ENCODE measurements at places on chromosomes 5 and 9.
A peak's percentile ranks its signal among the peaks of the same experiment; 100 is the strongest.

DNA sequence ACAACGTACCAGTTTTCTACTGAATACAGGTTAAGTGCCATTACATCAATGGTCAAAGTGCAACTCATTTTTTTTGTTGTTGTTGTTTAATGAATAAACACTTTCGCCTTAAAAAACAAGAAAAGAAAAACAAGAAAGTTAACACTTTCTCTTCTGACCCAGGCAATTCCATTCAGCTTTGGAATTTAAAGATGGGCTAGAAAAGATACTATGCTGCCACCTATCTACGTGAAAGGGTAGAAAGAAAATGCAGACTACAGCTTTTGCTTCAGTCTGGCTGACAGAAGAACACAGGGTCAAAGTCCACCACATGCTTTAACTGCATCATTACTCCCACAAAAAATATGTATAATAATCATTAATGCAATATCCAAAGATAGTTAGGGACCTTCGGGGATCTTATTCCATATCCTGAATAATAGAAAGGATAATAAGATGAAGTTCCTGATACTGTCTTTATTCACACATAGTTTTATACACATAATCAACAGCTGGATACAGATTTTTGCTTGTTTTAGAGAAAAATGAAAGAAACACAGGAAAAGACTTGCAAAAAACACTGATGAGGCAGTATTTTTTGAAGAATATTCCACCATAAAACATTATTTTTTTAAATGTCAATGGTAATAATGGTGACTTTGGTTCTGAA is 40.4 kb downstream of the ZDHHC21 start:
- no peak for DNase-seq

DNA sequence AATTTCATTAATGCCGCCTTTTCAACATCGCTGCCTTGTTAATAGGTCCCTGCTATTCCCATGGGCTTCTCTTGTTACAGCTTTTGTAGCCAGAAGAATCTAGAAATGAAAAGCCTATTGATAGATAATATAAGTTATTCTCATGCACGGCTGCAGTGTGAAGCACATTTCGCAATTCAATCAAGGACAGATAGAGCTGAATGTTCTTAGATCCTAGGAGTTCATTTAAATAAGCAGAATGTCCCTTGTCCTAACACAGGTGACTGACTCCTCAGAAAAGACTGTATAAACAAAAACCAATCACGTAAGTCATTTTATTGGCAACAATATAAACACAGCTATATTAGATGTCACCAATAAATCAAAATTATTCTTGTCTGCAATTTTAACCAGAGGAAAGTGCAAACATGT is 9.4 kb downstream of the GLIS3 start:
- no peak for DNase-seq

DNA sequence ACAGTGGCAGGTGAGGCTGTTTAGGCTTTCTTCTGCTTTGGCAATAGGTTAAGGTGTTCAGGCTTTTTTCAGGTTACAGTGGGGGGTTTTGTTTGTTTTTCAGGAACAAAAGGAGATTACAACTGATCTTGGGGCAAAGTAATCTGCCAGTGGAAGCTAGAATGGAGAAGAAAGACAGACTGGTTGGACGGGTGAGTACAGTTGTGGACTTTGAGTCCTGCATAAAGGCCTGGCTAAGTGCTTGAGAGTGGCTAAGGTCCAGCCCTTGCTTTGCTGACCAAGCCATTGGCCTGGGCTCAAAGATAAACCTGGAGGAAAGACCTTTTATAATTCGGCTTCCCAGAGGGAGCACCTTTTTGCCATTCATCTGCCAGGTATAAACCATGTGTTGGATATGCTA is 63.1 kb downstream of the MTMR12 start:
- no peak for DNase-seq

DNA sequence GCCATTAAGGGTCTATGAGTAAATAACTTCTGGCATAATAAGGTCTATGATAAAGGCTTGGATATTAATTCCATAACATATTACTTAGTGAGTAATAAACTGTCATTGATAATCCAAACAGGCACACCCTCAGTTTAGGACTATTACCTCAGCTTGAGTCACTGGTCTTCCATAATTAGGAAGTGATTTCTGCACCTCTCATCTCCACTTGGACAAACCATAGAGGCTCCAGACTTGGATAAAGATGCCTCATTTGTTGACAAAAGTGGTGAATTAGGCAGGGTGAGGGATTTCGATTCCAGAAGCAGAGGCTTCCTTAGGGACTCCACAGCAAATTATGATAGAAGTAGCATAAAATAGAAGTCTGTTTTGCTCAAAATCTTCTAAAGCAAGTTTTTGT is 127.5 kb upstream of the MTAP start:
- no peak for DNase-seq

DNA sequence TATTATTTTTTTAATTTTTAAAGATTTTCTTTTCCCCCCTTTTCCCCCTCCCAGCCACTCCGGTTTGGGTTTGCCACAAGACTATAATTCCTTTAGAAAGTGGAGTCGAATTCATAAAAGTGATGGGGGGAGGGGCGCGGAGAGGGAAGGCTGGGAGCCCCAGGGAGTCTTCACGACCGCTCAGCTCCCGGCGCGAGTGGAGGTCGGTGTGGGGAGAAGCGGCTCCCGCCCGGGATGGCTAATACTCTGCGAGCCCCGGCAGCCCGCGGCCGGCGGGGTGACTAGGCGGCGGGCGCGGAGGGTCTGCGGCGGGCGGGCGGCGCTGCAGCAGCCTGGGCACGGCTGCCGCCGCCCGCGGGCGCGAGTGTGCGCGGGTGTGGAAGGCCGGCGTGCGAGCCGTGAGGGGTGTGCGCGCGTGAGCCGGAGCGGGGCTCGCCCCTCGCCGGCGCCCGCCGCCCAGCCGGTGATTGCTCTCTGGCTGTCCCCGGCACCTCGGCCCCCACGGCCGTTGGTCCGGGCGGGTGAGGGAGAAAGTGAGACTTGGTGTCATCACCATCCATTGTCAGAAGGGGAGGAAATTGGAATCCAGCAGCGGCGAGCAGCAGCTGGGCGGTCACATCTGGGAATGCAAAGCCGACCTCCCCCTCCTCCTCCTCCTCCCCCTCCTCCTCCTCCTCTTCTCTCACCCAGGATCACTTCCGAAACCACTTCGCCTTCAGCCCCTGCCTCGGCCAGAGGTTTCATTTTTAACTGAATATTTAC is at the start of gene PARP8:
PARP8 (plus strand) TSS at position 377 of the 762 bp plus-strand sequence. CDS start 459 bp downstream, outside the sequence.
- peak; percentile 66 for DNase-seq

DNA sequence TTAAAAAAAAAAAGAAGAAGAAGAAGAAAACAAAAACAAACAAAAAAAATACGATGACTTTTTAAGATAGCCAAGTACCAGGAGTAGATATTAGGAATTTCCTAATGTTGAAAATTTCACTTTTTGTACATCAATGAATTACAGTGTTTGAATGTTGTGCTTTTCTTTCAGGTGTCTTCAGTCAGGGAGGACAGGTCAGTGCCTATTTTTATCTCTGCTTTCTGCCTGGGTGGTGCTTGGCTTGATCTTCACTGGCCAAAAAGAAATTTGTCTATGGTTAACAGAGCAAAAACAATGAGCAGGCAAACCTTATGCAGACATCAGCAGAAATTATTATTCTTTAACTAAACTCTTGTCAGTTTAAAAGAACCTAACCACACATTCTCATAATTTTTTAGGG is 3.0 kb downstream of the SPINK6 start:
- no peak for DNase-seq

GRCh38 chr9:2116073-2116472 is 100.9 kb downstream of the SMARCA2 start:
- DNase-seq: peak; percentile 20

GRCh38 chr5:62771341-62771740 is 192.7 kb downstream of the LRRC70 start:
- DNase-seq: no peak

DNA sequence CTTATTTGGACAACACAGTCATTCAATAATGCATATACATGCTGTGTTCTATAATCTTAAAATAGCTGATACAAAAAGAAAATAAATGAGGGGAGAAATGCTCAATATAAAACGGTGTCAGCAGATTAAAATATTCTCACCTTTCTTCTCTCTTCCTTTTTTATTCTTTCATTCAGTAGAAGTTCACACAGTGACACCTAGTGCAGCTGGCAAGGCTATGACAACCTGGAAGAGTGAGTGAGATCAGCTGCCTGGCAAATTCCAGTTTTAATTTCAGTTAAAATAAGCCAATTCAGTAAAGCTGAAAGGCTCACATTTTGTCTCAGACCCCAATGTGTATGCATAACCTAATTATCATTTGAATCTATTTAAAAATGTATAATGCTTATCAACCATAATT is 150.3 kb downstream of the RASEF start:
- DNase-seq: no peak

GRCh38 chr9:86575825-86576525 is 221.8 kb upstream of the TUT7 start:
- DNase-seq: peak; percentile 32

DNA sequence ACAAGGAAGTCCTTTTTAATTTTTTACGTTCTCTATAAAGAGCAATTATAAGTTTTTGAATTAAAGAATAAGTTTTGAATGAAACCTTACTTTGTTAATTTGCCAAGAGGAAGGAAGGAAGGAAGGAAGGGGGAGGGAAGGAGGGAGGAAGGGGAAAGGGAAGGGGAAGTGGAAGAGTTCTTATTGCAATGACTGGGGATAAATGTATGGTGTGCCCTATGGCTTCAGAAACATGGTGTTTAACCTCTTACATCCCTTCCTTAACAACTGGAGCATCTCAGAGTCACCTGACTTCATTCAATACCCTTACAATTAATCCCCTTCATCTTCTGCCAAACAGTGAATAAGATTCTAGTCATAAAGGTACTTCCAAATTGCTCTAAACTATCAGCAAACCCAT is 16.0 kb downstream of the CEMIP2 start:
- DNase-seq: no peak

DNA sequence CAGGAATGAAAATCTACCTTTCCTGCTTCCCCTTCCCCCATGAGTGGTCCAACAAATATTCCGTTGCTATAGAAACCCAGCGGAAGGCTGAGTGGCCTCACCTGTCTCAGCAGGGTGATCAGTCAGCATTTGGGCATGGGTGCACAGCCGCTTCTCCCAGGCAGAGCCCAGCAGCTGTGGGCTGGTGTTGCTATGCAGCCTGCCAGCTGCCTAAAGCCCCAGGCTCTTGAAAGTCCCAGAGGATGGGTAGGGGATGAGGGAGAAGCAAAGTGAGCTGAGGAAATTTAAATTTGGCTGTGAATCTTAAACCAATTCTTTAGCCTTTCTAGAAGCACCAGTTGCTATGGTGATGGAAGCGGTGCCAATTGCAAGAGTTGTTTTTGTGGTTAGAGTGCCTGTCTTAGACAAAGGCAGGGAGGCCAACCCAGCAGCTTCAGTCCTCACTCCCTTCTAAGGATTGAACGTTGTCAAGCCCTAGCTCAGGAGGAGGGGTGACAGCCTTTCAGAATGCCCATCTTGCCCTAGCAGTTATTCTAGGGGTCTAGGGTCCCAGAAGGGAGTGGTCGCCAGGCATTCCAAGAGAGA is 151.5 kb upstream of the PITX1 start:
- DNase-seq: no peak

DNA sequence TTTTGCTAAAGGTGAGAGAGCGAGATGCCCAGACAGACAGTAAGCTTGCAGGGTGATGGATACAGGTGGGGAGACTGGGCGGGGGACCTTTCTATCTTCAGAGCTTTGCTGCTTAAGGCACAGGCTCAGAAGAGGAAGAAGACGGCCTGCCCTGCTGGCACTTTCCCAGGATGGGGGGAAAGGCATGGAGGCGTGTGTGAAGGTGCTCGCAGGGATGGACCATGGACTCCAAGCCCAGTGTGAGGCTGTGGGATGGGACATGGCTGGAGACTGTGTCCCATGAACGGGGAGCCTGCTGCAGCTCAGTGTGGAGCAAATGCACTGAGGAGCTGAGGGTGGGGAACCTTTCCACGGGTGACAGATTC is 243.2 kb upstream of the IRX4 start:
- no peak for DNase-seq

DNA sequence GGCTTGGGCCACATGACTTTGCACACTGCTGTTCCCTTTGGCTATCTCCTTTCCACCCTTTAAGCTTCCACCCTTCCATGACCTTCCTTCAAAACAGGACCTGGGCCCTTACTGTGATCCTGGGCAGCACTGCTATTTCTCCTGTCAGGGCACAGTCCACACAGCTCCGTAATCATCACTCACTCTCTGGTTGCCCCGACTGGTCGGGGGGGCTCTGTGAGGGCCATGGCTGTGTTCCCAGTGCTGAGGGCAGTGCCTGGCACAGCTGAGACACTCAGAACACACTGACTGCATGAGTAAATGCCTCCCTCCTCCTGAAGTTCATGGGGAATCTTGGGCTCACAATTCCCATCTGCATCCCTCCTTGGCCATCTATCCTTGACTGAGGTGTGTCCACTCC is 12.2 kb downstream of the TRAF1 start:
- DNase-seq: no peak

DNA sequence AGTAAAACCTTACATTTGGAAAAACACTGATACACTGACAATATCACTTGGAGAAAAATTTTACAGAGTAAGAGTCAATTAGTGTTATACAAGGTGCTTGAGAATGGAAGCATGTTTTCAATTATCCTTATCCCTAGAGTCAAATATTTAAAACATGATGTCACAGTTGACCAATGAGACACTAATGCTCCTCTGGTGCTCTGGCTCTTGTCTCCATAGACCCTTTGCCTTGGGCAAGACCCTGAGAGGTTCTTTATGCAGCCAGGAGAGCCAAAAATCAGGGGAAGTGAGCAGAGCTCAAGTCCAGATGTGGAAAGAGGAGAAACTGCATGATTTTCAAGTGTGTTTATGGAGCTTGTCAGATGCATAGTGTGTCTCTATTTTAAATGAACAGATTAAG is 153.9 kb downstream of the MARCHF11 start:
- no peak for DNase-seq

DNA sequence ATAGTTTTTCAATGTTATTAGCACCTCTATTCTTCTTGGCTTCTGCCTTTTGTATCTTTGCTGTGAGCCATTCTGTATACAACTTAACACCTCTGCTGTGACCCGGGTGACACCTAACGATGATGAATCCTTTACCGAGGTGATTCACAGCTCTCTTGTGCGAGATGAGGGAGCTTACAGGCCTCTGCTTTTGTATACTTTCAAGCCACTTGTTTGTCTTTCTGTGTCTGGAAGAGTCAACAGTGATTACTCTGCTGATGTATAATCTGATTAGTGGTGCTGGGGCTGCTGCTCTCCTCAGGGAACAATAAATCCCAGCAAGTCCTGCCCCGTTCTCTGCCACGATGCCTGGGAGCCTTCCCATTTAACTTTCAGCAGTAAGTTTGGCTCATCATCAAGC is 442.9 kb upstream of the SGCD start:
- no peak for DNase-seq

- no peak for DNase-seq
Measured at GRCh38 chr5:149360272-149360671, 2.4 kb downstream of the PCYOX1L start.

GRCh38 chr9:108125625-108126024 is 636.1 kb upstream of the KLF4 start:
- DNase-seq: peak; percentile 14

DNA sequence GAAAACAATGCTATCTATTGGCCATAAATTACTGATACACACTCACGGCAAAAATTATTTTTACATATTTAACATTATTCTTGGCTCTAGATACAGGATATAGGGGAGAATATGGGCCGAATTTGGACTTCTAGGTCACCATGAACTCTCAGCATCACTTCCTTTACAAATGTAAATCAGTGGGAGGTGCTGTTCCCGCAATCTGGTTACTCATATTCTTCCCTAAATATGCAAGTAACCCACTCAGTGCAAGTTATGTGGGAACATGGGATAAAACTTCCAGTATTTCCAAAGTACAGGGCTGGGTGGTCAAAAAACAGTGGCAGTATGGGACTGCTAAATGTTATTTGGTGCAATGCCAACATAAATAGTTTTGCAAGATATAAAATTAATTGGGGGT is 145.6 kb downstream of the PPP2R2B start:
- DNase-seq: no peak

Measured in GM12865 (cell line).